ENCODE measurements at places on chromosomes 12 and 14.

DNA sequence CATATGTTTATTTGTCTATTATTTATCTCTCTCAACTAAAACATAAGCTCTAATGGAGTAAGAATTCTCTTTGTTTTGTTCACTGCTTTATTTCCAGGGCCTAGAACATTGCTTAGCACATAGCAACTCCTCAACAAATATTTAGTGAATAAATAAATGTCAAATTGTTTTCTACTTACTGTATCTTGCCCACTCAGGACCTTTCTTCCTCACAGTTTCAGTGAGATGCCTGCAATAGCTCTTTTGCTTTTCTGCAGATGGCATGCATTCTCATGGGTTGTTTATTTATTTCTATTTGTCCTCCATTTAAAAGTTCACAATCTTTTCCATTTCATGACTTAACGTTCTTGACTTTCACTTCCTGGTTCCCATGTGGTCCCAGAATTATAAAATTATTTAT is 94.9 kb upstream of the TTC7B start:
- H3K27ac ChIP-seq: no peak overlapping the region
- H3K4me1 ChIP-seq: no peaks in the 10 kb centered on the region
- no peaks in the 10 kb centered on the region for H3K36me3 ChIP-seq
- no peak overlapping the region for H3K4me3 ChIP-seq

GRCh38 chr14:57383125-57383745 is 7.2 kb upstream of the NAA30 start:
- no peak for DNase-seq
- H3K4me1 ChIP-seq: no peaks in the 10 kb centered on the region
- H3K36me3 ChIP-seq: no peaks in the 10 kb centered on the region
- no peak overlapping the region for H3K27ac ChIP-seq
- peaks cover 7% of the 10 kb centered on the region for H3K27me3 ChIP-seq

GRCh38 chr12:122610911-122611310 is 83.9 kb downstream of the KNTC1 start:
- no peaks in the 10 kb centered on the region for H3K27me3 ChIP-seq
- H3K36me3 ChIP-seq: peaks cover 41% of the 10 kb centered on the region
- H3K27ac ChIP-seq: peak overlapping the region; percentile 34
- no peak overlapping the region for H3K4me3 ChIP-seq

- H3K4me3 ChIP-seq: no peak overlapping the region
- DNase-seq: no peak
- H3K36me3 ChIP-seq: no peaks in the 10 kb centered on the region
These were observed 364.5 kb downstream of the BTG1 start for GRCh38 chr12:91781114-91781513.

GRCh38 chr14:60515511-60516289 is 6.8 kb downstream of the SIX6 start:
- peaks cover 90% of the 10 kb centered on the region for H3K27me3 ChIP-seq
- peaks cover 22% of the 10 kb centered on the region for H3K4me1 ChIP-seq
- no peak overlapping the region for H3K27ac ChIP-seq
- H3K36me3 ChIP-seq: no peaks in the 10 kb centered on the region
- peak; percentile 51 for DNase-seq

DNA sequence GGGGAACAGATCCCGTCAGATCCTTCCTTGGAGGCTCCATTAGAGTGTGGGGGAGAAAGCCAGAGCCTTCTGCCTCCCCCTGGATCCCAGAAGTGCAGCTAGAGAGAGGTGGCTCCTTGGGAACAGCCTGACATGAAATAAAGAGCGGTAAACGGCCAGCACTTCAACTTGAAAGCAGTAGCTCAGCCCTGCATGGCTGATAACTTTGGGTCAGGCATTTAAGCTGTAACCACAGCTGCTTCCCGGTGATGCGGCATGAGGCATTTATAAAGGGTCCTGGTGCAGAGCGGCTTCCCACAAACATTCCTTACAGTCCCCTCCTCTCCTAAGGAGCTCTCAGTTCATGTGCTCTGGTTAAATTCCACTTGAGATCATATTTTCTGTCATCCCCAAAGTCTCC is 960.3 kb downstream of the VRK1 start:
- H3K4me1 ChIP-seq: peaks cover 17% of the 10 kb centered on the region
- H3K27me3 ChIP-seq: peaks cover 18% of the 10 kb centered on the region
- no peaks in the 10 kb centered on the region for H3K36me3 ChIP-seq
- H3K4me3 ChIP-seq: no peak overlapping the region
- H3K27ac ChIP-seq: no peak overlapping the region

DNA sequence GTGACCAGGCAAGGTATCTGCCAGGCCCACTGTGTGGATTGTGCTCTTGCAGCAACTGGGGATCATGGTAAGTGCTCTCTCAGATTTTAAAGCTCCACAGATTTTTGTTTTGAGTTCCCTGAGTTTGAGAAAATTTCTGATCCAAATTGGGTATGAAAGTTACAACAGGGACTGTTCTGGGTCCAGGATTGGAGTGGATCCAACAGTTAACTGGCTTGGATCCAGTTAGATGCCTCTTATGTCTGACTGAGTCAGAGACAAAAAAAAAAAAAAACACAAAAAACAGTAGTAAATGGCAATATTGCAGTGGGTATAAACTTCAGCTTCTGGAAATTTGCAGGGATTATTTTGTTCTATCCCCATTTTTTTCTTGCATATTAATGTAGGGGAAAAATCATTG is 598.8 kb downstream of the C12orf50 start:
- H3K4me3 ChIP-seq: no peak overlapping the region
- H3K4me1 ChIP-seq: no peaks in the 10 kb centered on the region
- H3K27ac ChIP-seq: no peak overlapping the region
- DNase-seq: no peak
- no peaks in the 10 kb centered on the region for H3K27me3 ChIP-seq

DNA sequence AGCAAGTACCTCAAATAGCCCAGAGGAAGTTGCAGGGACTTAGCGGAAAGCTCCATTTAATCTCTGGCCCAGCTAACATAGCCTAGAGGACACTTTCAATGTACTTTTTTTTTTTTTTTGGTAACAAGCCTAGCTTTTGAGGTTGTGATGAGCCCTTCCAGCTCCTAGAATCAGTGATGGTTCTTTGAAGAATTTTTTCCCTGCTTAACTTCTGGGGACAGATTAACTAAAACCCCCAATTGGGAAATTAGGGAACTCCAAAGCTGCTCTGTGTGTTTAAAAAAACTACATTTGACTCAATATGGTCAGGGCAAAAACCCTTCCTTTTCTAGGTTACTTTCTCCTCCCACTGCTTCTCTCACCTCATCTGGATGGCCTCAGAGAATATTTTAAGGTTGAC is 23.9 kb upstream of the ITGA5 start:
- peaks cover 6% of the 10 kb centered on the region for H3K27me3 ChIP-seq
- no peak overlapping the region for H3K4me3 ChIP-seq
- peaks cover 19% of the 10 kb centered on the region for H3K4me1 ChIP-seq

GRCh38 chr14:104462651-104463630 is 116.6 kb upstream of the C14orf180 start:
- peak overlapping the region; percentile 33 for H3K4me3 ChIP-seq
- no peaks in the 10 kb centered on the region for H3K36me3 ChIP-seq
- no peak overlapping the region for H3K27ac ChIP-seq
- peaks cover 8% of the 10 kb centered on the region for H3K4me1 ChIP-seq

DNA sequence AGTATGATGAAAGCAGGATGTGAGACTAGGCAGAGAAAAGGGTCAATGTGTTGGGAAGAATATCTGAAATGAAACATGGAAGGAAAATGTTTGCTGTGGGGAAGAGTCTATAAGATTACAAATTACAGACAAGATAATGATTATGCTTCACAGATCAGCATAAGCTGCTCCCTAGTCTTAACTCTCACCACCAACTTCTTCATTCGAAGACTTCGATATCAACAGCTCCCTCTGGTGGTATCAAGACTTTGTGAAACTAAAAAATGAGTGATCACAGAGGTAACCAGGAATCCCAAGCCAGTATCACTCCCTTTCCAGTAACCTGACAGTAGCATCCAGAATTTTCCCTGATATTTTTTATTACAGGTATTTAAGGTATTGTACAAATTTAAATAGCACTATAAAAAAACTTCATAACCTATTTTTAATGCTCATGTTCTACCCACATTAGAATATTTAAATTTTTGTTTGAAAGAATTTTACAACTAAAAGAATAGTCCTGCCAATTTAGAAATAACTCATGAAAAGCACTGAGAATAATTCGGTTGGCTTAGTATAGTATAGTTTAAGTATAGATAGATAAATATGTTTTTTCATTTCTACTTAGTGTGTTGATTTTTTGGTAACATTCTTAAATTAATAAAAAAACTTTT is 84.4 kb downstream of the C2CD5 start:
- H3K27me3 ChIP-seq: no peaks in the 10 kb centered on the region
- H3K4me1 ChIP-seq: no peaks in the 10 kb centered on the region
- H3K4me3 ChIP-seq: no peak overlapping the region
- DNase-seq: peak; percentile 20
- H3K27ac ChIP-seq: no peak overlapping the region

DNA sequence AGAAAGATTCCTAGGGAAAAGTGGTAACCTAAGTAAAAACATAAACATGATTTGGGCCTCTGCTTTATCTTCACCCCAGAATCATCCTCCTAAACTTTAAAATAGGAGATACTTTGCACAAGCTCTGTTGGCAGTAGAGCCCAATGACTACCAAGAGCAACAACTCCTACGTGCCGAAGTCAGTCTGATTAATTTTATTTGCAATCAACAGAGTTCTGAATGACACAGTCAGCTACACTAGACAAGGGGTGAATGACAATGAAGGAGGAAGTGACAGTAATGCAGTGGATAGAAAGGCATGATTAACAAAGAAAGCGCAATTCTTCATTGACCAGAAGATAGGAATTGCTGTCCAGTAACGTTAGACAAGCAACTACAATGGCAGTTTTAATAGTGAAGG is 957.9 kb upstream of the USP15 start:
- no peaks in the 10 kb centered on the region for H3K4me1 ChIP-seq
- H3K4me3 ChIP-seq: no peak overlapping the region
- no peaks in the 10 kb centered on the region for H3K36me3 ChIP-seq
- no peak overlapping the region for H3K27ac ChIP-seq
- no peaks in the 10 kb centered on the region for H3K27me3 ChIP-seq

DNA sequence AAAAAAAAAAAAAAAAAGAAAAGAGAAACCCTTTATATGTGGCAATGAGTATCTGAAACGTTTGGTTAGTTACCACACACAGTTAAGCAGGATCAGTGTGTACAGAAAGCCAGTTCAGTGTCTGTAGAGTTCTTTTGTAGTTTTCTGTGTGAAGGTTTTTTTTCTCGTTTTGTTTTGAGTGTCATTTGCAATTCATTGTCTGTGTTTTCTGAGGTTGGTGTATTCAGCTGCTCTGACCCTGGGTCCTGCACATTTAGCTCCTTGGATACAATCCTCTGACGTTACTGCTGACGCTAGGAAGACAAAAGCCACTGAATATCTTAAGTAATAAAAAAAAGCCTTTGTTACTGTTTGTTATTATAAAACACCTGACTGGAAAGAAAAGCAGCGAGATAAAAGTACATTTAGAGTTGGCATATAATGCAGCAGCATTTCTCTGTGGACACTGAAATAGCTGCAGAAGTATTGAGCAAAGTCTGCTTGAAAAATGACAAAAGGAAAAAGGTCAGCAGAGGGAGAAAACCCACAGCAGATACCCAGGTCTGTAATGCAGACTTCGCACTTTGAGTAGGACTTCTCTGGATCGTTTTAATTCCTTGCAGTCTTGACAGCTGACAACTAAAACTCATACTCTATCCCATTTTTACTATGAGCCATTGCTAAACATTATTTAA is 89.0 kb downstream of the POLR3B start:
- H3K27ac ChIP-seq: no peak overlapping the region
- peaks cover 27% of the 10 kb centered on the region for H3K4me1 ChIP-seq
- H3K36me3 ChIP-seq: peaks cover 4% of the 10 kb centered on the region
- no peak overlapping the region for H3K4me3 ChIP-seq

DNA sequence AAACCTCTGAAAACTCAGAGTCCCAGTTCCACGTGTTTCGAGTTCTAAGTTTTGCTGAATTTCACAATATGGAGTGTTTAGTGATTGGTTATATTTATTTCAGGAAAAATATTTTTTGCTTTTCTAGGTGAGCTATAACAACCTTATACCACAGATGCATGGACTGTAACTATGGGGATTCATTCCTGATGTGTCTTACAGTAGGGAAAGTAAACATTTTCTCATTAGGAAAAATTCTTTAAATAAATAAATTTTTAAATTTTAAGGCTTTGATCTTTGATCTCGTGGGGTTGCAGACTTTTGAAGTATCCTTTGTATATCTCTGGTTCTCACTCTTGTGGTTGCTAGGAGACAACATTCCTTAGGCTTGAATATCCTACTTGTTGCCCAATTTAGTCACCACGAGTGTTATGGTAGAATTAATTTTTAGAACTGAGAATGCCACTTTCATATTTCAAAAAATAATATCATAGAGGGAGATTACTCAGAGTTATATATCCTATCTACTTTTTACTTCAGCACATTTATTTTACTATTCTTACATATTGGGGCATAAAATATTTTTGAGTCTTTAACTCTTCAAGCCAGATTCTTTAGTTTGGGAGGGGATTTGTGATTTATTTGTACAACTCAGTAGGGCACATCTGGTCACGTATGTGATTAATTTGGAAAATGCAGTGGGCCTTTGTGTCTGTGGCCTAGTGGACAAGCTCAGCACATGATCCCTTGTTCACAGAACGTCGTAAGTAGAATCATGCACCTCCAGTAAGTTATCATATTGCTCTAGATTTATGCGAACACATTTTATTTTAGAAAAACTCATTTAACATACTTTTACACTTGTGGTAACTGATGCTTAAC is 224.0 kb downstream of the TTC6 start:
- no peak for DNase-seq
- H3K27ac ChIP-seq: no peak overlapping the region

GRCh38 chr12:113271853-113272561 is 50.7 kb downstream of the TPCN1 start:
- peaks cover 9% of the 10 kb centered on the region for H3K27me3 ChIP-seq
- H3K4me3 ChIP-seq: peak overlapping the region; percentile 9
- peaks cover 53% of the 10 kb centered on the region for H3K4me1 ChIP-seq
- peak overlapping the region; percentile 87 for H3K27ac ChIP-seq

GRCh38 chr12:132689227-132689626 is 1.8 kb downstream of the PXMP2 start:
- no peak overlapping the region for H3K27ac ChIP-seq
- peak overlapping the region; percentile 68 for H3K4me3 ChIP-seq
- H3K36me3 ChIP-seq: peaks cover 20% of the 10 kb centered on the region
- DNase-seq: no peak
- H3K27me3 ChIP-seq: peaks cover 17% of the 10 kb centered on the region

DNA sequence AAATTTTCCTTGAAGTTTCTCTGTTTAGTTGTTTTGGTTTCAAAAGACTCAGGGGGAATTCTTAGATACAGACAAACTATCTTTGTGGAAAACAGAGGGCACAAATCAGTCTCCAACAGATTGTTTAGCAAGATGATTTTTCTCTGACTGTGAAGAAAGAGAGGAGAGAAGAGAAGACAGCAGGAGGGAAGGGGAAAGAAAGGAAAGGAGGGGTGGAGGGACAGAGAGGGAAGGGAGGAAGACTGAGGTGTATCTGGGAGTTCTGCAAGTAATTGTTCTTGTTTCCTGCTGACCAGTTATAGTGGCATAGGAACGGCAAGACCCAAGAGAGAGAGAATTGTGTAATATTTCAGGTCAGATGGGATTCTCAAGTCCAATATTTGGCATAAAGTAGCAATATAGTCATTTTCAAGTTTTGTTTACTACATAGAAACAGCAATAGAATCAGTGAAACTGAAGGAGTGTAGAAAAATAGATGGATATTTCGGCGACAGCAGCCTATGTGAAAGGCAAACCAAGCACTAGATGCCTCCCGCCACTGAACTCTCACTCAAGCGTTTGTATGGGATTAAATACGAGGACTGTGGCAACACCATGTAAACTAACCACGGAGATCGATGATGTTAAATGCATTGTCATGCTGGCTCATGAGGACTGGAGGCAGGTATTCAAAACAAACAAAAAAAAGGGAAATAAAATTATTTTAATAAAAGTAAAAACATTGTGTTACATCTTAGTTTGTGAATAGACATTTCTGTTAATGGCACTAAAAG is 342.5 kb downstream of the SLC16A7 start:
- peak overlapping the region; percentile 41 for H3K27ac ChIP-seq
- no peaks in the 10 kb centered on the region for H3K27me3 ChIP-seq
- H3K4me3 ChIP-seq: no peak overlapping the region
- DNase-seq: no peak
- no peaks in the 10 kb centered on the region for H3K36me3 ChIP-seq
- H3K4me1 ChIP-seq: no peaks in the 10 kb centered on the region
